Smooth muscle cell of the coronary artery (primary cell): ENCODE measurements at places on chromosomes 2 and 18. TPM values are rescaled to one million over a fixed set of nuclear protein-coding genes. Genes with fewer than 3 reads are reported as not detected.

The CXCR1 gene
- total RNA-seq = not detected in 2 replicates

The OTOS gene
- total RNA-seq = 0.23 TPM in 1 of 2 replicates, not detected in the other

The CHRNG gene
- total RNA-seq = not detected in 2 replicates

The SERPINB10 gene
- not detected in 2 replicates for total RNA-seq

The ANKRD30BL gene
- not detected in 2 replicates for total RNA-seq

The LGALSL gene
- total RNA-seq = 6.2 and 10.0 TPM in 2 replicates

The RESP18 gene
- not detected in 2 replicates for total RNA-seq

The CAPN14 gene
- 0.08 and 0.12 TPM in 2 replicates for total RNA-seq

The SLC19A3 gene
- total RNA-seq = 0.23 and 2.1 TPM in 2 replicates

The MGAT4A gene
- total RNA-seq = 0.08 and 4.6 TPM in 2 replicates

The RAB17 gene
- 0.45 TPM in 1 of 2 replicates, not detected in the other for total RNA-seq

The GAL3ST2 gene
- 0.23 TPM in 1 of 2 replicates, not detected in the other for total RNA-seq

The B4GALT6 gene
- 2.1 and 2.3 TPM in 2 replicates for total RNA-seq

The RFTN2 gene
- total RNA-seq = 5.0 and 9.0 TPM in 2 replicates

The CACNB4 gene
- 0.15 and 10.5 TPM in 2 replicates for total RNA-seq

The MOGAT1 gene
- not detected in 2 replicates for total RNA-seq

The CRYBA2 gene
- total RNA-seq = not detected in 2 replicates

The CPSF3 gene
- total RNA-seq = 35.9 and 37.9 TPM in 2 replicates

The SLC14A1 gene
- 4.4 and 225 TPM in 2 replicates for total RNA-seq

The MROH2A gene
- total RNA-seq = 0.15 TPM in 1 of 2 replicates, not detected in the other

The TMEM178A gene
- total RNA-seq = 0.23 and 3.5 TPM in 2 replicates

The ERFE gene
- total RNA-seq = 0.82 TPM in 1 of 2 replicates, not detected in the other

The TUBA3D gene
- total RNA-seq = not detected in 2 replicates

The UGT1A3 gene
- not detected in 2 replicates for total RNA-seq

The GREB1 gene
- total RNA-seq = 0.15 and 2.1 TPM in 2 replicates

The SMAD2 gene
- total RNA-seq = 92.5 and 120 TPM in 2 replicates

The ST6GAL2 gene
- 0.47 TPM in 1 of 2 replicates, not detected in the other for total RNA-seq

The AFTPH gene
- total RNA-seq = 15.7 and 20.4 TPM in 2 replicates

The NFATC1 gene
- total RNA-seq = 1.3 and 6.8 TPM in 2 replicates

The CAD gene
- 26.1 and 35.8 TPM in 2 replicates for total RNA-seq

The GNLY gene
- not detected in 2 replicates for total RNA-seq
